GF-D8 (cell line): ENCODE measurements at places on chromosomes 1 and 21.

DNA sequence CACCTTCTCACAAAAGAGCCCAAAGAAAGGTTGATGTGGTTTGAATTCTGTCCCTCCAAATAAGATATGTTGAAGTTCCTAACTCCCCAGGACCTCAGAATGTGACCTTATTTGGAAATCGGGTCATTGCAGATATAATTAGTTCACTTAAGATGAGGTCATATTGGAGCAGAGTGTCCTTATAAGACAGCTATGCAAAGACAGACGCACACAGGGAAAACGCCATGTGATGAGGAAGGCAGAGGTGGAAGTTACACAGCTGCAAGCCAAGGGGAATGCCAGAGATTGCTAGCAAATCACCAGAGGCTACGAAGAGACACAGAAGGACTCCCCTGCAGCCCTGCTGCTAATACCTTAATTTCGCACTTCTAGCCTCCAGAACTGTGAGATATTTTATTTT is 5.2 kb upstream of the ABCB10 start:
- no peak for DNase-seq

GRCh38 chr1:244349103-244349531 is 102.6 kb downstream of the ADSS2 start:
- no peak for DNase-seq

DNA sequence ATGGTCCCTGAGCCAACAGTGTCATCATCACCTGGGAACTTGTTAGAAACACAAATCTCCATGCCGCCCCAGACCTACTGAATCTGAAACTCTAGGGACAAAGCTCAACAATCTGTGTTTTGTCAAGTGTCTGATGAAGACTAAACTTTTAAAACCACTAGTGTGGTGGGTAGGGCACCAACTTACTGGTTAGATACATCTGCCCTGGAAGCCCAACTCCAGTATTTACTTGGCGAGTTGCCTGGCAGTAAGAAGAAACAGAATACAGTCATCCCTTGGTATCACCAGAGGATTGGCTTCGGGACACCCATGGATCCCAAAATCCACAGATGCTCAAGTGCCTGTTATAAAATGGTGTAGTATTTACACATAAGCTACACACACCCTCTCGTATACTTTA is 367.9 kb upstream of the DUSP10 start:
- no peak for DNase-seq

DNA sequence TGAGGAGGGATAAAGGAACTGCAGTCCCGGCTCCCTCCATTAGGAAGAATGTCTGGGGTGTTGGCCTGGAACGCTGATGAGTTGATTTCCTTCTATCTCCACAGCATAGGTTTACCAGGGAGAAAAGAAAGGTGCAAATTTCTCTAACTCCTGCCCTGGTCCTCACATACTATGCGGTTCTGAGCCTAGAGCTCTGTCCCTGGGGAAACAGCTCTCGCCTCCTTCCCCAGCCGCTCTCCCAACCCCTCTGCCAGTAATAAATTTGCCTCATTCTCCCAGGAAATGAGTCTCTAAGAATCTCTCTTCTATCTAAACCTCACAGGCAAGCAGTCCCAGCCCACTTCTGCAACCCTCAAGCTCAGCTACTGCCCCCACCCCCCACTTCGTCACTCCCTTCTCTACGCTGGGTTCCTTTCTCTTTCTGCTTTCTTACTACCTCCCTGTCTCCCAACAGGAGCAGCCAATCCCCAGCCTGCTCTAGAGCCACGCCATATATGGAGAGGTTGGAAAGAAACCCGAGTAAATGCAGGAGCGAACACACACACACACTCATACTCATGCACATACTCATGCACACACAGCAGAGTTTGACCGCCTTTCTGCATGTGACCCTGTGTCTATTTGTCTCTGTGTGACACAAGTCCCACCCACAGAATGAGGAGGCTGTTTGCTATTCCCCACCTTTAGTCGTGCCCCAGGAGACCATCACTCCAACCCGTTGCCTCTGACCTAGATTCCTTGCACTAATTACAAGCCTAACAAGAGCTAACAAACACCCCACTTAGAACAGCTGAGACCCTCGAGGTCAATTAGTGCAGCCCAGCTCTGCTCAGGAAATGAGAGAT is 13.4 kb downstream of the PLEKHO1 start:
- DNase-seq, result peak; percentile 89

- DNase-seq, result no peak
Measured at GRCh38 chr1:93369734-93370133, 24.0 kb downstream of the DR1 start.

DNA sequence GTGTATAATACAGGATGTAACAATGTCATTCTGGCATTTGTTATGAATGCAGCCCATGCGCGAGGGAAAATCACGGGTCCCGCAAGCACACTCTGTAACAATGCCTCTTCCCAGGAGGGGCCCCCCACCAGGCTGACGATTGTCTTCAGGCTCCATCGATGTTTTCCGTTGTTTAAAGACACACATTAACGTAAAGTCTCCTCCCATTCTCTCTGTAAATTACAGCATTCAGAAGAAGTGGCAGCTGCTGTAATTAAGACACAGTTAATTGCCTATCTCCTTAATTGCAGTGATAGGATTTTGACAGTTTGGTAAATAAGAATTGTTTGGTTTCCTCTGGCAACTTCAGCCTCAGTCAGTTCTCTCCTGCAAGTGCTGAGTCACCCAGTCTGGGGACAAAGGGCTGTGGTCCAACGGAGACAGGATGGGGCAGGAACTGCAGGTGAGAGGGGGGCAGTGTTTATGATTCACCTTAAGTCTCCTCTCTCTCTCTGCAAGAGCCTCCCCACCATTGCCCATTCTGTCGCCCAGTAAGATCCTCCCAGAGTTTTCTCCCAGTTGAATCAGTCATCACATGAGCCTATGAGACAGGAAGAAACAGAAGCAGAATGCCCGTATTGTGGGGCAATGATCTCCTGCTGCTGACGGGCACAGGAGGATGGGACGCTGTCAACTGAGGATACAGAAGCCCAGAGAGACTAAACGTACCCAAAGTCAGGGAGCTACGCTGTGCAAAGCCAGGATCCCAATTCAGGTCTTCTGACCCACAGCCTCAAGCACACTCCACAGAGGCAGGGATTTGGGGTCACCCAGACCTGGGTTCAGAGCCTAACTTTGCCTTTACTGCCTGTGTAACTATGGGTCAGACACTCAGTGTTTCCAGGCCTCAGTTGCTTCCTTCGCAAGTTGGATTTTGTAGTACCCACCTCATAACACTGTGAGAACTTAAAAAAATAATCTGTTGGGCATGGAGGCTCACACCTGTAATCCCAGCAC is 110.0 kb downstream of the ADSS2 start:
- no peak for DNase-seq

DNA sequence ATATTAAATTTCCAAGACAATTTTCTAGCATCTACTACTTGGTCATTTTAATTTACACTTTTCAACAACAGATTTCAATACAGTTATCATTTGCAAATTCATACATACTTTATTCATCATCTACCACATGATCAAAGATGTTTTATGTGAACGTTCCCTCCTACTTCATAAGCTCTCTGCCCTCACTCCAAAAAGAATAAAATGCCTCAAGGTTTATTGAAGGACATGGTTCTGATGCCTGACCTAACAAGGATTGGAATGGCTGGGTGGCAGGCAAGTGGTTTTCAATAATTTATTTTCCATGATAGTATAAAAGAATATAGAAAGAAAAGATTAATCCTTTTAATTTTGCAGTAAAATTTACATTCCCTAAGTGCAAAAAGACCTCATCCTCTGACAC is 5.4 kb downstream of the CDKN2C start:
- DNase-seq, result no peak

GRCh38 chr21:15298306-15298705 is 233.5 kb upstream of the NRIP1 start:
- DNase-seq, result no peak

GRCh38 chr1:159751031-159751430 is 29.7 kb upstream of the DUSP23 start:
- DNase-seq, result peak; percentile 52

- DNase-seq, result no peak
Measured at GRCh38 chr1:207745839-207746767, 5.8 kb upstream of the CD46 start.

DNA sequence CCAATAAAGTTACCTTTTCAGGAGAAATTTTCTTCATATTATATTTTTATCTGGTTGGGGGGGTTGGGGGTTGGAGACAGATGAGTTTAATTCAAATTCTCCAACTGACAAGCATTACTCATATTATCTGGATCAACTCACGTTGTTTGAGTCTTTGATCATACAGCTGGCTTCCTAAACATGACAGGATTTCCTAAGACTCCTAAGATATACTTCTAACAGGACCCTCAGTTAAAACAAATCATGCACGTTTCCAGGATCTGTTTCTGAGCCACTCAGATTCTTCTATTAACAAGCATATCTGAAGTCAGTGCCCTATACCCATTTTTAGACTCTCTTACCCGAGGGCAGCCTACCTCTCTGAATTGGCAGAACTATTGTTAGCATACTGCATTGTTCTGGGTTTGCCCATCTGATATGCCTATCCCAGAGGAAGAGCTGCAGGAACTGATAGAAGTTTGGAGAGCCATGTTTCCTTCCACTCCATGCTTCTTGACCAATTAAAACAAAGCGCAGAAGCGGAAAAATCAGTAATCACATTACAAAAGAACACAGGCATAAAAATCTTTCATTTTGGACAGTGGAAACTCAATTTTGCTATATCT is 653.9 kb downstream of the LTN1 start:
- no peak for DNase-seq

GRCh38 chr1:25560001-25560400 is 16.6 kb downstream of the LDLRAP1 start:
- no peak for DNase-seq

DNA sequence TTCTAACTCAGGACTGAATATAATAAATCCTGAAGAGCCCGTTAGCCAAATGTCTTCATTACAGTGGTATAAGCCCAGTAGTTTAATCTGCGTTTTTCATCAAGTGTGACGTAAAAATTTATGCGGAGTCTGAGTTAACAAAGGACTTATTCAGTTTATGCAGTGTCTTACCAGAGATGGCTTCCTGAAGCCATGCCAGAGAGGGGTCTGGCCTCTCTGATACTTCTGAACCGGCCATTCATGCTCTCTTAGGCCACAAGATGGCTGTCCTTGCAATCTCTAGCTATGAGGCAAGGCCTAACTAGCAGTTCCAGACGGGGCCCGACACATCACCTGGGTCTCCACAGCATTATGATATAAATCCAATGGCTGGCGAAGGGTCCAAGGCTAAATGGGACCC is 101.4 kb downstream of the TEX35 start:
- DNase-seq, result no peak

DNA sequence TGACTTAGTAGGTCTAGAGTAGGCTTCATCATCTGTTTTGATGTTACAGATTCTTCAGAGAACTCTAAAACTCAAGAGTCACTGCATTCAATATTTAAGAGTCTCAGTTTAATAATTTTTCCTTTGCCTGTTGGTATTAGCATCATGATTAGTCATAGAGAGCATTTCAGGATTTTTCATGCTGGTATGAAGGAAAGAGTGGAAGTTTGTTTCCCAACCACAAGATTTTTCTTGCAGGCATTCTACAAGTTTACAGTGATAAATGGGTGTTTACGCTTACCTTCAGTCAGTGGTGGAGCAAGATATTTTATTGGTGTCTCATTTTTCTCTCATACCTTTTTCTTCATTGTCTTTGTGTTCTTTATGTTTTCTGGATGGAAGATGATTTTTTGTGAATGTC is 58.4 kb upstream of the MYOCOS start:
- DNase-seq, result no peak

DNA sequence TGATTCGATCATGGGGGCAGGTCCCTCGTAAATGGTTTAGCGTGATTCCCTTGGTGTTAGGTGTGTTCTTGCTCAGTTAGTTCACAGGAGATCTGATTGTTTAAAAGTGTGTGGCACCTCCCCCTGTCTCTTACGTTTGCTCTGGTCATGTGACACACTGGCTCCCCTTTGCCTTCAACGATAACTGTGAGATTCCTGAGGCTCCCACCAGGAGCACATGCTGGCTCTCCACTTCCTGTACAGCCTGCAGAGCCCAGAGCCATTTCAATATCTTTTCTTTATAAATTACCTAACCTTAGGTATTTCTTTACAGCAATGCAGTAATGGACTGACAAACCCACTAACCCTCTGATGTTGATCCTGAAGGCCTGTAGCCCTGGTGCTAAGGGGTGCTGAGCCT is 141.9 kb downstream of the FCRL5 start:
- no peak for DNase-seq

GRCh38 chr1:82903626-82904025 is 1095.3 kb downstream of the TTLL7 start:
- DNase-seq, result no peak

GRCh38 chr1:68210829-68211228 is 21.5 kb downstream of the WLS start:
- DNase-seq, result no peak

GRCh38 chr1:236516929-236517704 is 6.7 kb upstream of the LGALS8 start:
- DNase-seq, result no peak

GRCh38 chr1:205826016-205826806 is 13.2 kb upstream of the SLC41A1 start:
- DNase-seq, result no peak

- DNase-seq, result no peak
Measured at GRCh38 chr1:54305906-54306514, 100.2 kb downstream of the SSBP3 start.

DNA sequence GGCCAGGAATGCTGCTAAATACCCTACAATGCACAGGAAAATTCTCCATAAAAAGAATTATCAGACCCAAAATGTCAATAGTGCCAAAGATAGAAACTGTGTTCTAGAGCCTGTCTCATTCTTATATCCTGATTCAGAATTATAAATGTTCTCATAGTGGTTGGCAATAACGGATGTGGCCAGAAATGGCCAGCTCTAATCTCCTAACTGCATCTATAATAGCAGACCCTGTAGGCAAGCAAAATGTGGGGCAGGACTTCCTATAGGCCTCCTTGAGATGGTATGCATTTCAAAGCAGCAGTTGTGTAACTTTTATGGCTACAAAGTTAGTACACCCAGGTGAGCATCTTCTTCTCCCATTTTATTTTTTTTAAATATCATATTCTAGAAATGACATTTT is 95.9 kb upstream of the SGIP1 start:
- DNase-seq, result peak; percentile 53

DNA sequence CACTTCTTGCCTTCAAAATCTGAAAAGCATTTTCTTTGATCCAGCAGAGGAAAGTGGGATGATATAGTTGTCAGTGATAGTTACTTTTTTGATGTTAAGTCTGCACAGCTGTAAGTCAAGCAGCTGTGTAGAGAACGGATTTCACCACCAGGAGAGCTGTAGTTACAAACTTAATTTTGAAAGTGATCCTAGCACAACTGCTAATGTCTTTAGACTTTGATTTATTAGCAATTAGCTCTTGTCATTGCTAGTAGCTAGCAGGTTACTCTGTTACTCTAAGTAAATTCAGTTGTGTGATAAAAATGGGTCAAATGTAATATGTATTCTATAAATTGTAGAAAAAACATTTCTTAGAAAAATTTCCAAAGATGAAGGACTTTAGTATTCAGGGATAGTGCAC is 46.0 kb downstream of the ALG6 start:
- no peak for DNase-seq

DNA sequence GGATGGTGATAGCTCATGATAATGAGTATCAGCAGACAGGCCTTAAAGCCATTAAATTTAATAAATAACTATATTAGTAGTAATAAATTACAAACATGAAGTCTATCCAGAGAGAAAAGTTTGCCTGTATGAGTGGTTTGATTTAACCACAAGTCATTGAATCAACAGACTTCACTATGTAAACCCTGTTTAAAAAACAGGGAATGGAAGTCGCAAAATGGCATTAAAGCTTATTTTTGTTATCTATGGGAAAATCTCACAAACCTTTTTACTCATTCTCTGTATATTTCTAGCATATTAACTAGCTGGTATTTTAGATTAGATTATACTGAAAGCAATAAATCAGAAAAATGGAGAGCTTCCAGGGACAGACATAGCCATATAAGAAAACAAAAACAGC is 45.3 kb downstream of the SASS6 start:
- DNase-seq, result no peak
